Cardiac muscle cell (in vitro differentiated cells and primary cell): ENCODE measurements at places on chromosomes 7 and 10. TPM values are rescaled to one million over a fixed set of nuclear protein-coding genes. Genes with fewer than 3 reads are reported as not detected.

DNA sequence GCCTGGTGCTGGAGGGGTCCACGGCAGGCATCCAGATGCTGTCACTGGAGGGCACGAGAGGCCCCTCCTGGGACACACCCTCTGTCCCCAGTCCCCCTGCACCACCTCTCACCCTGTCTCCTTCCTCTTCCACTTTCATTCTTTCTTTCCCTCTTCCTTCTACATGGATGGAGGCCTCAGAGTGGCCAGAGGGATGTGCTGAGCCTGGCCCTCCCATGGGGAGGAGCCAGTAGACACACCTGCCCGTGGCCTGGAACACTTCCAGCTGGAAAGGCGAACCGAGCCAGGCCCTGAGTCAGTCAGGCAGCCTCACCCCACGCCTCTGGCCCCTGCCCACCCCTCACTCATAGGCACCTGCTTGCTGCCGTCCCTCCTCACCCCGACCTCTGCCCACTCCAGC, 55.9 kb upstream of the MXI1 start:
- DNase-seq, result no peak

The TMEM213 gene
- total RNA-seq, result not detected in 2 replicates

The COL13A1 gene
- total RNA-seq, result 72.3 and 150 TPM in 2 replicates

The CD36 gene
- 1.1 TPM in 2 replicates for total RNA-seq

The UBTD1 gene
- total RNA-seq, result 9.5 and 13.5 TPM in 2 replicates

DNA sequence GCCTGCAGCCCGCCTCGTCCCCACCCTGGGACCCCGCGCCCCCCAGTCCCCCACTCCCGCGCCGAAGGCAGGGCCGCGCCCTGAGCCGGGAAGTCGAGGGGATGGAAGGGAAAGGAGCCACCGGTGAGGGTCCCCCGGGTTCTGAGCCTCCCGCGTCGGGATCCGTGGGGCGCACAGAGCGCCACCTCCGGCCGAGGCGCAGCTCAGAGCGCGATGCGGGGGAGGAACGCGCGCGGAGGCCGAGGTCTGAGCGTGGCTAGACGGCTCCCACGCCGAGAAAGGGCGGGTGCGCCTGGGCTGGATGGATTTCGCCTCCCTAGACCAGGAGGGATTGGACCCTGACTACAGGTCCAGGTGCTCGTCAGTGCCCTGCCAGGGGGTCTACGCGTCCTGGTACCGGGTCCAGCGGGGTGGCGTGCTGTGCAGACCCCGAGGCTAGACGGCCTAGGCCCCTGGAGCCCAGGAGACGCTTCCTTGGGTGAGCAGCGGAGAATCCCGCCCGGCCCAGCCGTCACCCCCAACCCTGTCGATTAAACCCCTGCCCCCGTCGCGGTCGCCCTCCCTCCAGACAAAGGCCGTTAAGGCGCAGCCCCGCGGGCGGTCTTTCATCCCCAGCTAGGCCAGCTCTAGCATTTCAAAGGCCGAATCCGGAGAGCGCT, 986 bp upstream of the PDGFA start:
- no peak for DNase-seq

The MSRB2 gene
- 32.9 and 50.4 TPM in 2 replicates for total RNA-seq

The MMP21 gene
- 0.32 TPM in 1 of 2 replicates, not detected in the other for total RNA-seq

DNA sequence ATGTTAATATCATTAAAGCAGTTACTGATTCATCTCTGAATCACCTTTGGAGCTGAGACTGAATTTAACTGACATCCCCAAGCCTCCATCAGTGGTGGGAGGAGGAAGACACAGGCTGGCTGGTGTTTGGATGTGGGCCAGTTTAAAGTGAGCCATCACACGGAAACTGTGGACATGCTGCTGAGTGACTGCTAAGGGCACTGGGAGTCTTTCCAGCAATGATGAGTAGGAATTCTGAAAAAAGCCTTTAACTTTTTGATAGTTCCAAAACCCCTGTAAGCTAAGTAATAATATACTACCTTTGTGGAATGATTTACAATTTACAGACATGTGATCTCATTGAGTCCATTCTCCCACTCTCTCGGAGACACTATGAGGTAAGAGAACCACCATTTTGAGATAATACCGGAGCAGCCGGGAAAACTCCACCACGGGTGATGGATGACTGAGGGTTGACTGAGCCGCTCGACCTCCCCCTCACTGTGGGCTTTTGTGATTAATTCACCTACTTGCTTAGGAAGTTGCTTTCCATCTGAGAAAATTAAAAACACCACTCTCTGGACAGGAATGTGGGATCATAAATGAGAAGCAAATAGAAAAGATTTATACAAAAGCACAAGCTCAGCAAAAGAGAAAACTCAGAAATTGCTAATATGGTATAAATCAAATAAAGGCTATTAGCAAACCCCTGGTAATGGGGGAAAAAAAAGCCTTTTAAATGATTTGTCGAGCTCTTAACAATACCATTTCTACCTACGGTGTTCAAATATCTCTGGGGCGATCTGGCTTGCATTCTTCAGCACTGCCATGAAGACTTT, 194.8 kb downstream of the FANK1 start:
- no peak for DNase-seq

- no peak for DNase-seq
Observed at GRCh38 chr10:92076722-92077121, 153.2 kb downstream of the BTAF1 start.

The AS3MT gene
- total RNA-seq, result 11.4 and 16.2 TPM in 2 replicates

- DNase-seq, result no peak
Observed at GRCh38 chr7:20312562-20312961, 18.1 kb upstream of the ITGB8 start.

GRCh38 chr10:12780634-12781601, 220.6 kb downstream of the CCDC3 start:
- DNase-seq, result no peak

GRCh38 chr7:132783824-132784223, 207.6 kb upstream of the PLXNA4 start:
- DNase-seq, result peak; percentile 83

DNA sequence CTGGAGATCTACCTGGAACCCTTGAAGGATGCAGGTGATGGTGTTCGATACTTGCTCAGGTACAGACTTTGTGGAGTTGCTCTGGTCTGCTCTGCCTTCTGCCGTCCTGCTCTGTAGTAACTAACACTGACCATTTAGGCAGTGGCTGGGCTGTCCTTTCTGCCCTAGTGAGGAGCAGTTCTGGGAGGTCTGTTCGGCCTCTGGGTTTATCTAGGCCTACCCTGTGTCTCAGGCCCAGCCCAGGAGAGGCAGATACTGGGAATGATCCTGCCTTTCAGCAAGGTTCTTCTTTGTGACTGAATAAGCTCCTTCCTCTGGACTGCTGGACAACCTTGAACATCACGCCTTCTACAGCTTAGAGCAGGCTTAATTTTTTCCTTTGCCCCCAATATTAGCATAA, 1.7 kb downstream of the ZFYVE27 start:
- no peak for DNase-seq

DNA sequence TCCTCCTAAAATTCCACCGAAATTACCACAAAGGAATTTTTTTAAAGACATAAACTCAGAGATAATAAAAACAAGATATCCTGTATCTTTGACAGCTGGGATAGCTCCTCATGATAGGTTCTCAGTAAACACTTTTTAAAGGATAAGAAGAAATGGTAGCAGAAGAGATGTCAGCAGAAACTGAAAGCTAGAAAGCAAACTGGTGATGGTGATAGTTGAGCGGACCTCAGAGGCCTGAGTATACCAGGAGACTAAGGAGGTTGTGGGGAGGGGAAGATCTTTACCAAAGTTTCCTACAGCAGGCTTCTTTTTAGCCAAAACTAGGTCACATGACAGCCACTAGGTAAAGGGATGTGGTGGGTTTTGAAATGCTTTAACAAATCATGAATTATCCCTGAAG, 22.5 kb downstream of the PCGF5 start:
- no peak for DNase-seq

The GRM3 gene
- total RNA-seq, result not detected in 2 replicates

The PPIF gene
- 86.6 and 101 TPM in 2 replicates for total RNA-seq

- peak; percentile 52 for DNase-seq
Observed at GRCh38 chr7:80428161-80429054, 83.5 kb downstream of the GNAT3 start.

The GIMAP7 gene
- total RNA-seq, result not detected in 2 replicates

- DNase-seq, result no peak
Observed at GRCh38 chr7:8320174-8320573, 58.2 kb upstream of the ICA1 start.

DNA sequence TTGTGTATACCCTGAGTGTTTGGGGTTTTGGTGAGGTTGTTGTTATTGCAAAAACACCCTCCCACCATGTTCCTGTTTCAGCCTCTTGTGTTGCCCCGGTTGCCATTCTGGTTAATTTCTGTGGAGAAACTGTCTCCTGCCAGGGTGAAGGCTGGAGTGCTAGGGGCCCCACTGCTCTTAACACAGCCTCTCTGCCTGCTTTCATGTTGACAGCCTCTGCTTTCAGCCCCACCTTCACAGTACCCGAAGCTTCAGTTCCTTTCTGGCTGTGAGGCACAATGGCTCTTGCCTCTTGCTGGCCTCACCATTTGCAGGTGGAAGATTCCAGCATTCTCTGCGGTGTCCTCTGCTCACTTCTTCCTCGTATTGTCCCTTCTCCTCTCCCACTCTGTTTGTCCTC, 19.2 kb downstream of the SLC18A2 start:
- peak; percentile 77 for DNase-seq

- no peak for DNase-seq
Observed at GRCh38 chr7:154748089-154748786, 254.7 kb downstream of the PAXIP1 start.

DNA sequence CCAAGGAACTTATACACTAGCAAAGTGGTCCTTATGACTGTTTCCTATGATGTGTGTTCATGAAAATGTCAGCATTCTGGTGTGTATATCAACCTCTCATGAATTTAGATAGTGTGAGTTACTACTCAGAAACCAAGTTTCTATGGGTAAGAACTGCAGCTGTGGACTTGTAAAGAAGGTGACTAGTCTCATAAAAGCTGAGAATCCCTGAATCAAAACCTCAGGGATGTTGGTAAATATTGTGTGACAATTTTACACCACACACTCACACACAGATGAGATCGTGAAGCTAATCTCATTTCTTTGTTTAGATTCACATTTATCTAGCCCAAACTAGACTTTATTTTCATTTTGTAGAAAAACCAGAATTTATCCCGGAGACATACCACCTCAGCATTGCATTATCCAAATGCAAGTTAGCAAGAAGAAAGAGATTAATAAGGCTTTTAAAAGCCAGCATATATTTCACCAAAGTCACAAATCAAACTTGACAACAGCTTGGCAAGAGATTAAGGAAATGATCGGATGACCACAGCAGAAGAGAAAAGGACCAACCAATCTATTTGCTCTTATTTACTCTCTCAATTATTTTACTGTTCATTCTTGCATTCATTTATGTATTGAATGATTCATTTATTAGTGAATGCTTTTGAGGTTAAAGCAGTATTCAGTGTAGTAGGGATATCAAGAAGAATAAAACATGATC, 92.9 kb downstream of the PLXDC2 start:
- DNase-seq, result no peak

- DNase-seq, result no peak
Observed at GRCh38 chr10:126256864-126257263, 131.4 kb downstream of the ADAM12 start.

The OR2A12 gene
- not detected in 2 replicates for total RNA-seq

The CALML3 gene
- total RNA-seq, result 0.04 TPM in 1 of 2 replicates, not detected in the other

GRCh38 chr10:110357252-110357780, 52.6 kb upstream of the SMNDC1 start:
- DNase-seq, result peak; percentile 24

The SFTPD gene
- total RNA-seq, result 0.15 and 1.1 TPM in 2 replicates

DNA sequence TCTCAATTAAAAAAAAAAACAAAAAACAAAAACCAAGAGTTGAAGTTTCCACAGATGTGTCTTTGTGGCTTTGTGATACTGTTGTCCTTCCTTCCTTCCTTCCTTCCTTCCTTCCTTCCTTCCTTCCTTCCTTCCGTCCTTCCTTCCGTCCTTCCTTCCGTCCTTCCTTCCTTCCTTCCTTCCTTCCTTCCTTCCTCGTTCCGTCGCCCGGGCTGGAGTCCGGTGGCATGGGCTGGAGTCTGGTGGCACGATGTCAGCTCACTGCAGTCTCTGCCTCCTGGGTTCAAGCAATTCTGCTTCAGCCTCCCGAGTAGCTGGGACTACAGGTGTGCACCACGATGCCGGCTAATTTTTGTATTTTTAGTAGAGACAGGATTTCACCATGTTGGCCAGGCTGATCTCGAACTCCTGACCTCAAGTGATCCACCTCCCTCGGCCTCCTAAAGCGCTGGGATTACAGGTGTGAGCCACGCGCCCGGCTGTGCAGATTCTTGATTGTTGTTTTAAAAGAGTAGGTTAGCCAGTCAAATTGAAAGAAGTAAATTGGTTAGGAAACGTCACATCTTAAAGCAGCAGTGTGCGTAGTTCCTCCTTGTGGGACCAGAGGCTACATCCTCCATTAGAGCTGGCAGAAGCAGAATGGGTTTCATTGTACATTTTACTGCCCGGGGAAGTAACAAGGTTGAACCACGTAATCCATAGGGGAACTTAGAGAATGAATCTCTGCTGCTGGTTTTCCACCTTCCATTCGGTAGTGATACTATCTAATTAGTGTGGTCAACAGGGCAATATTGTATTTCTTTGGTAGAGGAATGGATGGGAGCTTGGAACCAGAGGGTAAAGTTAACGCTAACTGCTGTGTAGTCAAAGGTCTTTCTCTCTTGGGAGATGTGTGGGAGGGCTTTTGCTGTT, 20.6 kb downstream of the DNAJB6 start:
- DNase-seq, result no peak

GRCh38 chr10:21532694-21533466, 1.2 kb upstream of the MLLT10 start:
- DNase-seq, result no peak

The MMRN2 gene
- total RNA-seq, result 3.1 and 7.9 TPM in 2 replicates

DNA sequence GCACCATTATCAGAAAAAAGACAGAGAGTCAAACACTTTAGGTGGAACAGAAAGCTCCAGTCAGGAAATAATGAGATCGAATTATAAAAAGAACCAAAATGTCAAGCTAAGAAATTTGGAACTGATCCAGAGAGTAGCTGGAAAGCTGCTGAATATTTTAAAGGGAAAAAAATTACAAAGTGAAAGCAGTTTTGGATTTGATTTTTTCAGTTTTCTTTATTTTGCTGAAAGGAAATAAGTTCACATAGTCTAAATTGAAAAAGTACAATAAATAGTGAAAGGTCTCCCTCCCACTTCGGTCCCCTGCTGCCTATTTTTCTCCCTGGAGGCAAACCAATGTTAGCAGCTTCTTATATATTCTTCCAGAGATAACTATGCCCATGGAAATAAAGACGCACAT, 11.3 kb upstream of the TOMM7 start:
- no peak for DNase-seq

DNA sequence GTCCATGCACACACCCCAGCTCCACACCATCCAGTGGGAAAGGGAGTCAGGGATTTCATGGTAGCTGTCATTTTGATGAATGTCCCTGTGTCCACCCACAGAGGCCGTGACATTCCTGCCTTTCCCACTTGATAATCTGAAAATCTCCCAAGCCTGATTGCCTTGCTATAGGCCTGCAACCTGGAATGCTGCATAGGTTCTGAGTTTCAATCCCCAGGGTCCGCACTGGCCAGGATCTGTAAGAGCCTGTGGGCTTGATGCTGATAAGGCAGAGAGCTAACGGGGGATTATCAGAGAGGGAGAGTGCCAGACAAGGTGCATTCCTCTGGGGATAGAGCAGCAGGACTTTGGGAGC, 57.5 kb downstream of the RBM20 start:
- peak; percentile 78 for DNase-seq

The ATOH7 gene
- total RNA-seq, result 0.11 TPM in 1 of 2 replicates, not detected in the other
